Ovary (tissue), 10 donors: ENCODE measurements at places on chromosomes 6 and 20. TPM values are rescaled to one million over a fixed set of nuclear protein-coding genes. Genes with fewer than 3 reads are reported as not detected.
A peak's percentile ranks its signal among the peaks of the same experiment; 100 is the strongest.

GRCh38 chr6:134379599-134379998 lies 61.7 kb upstream of the SGK1 start:
- no peaks in the 10 kb centered on the region for H3K36me3 ChIP-seq
- no peak for DNase-seq
- H3K27me3 ChIP-seq: no peaks in the 10 kb centered on the region
- no peak overlapping the region for H3K27ac ChIP-seq

GRCh38 chr6:89954721-89955148 lies 60.5 kb downstream of the GJA10 start:
- H3K27me3 ChIP-seq: no peaks in the 10 kb centered on the region
- H3K27ac ChIP-seq: no peak overlapping the region
- no peak for DNase-seq
- H3K36me3 ChIP-seq: no peaks in the 10 kb centered on the region

DNA sequence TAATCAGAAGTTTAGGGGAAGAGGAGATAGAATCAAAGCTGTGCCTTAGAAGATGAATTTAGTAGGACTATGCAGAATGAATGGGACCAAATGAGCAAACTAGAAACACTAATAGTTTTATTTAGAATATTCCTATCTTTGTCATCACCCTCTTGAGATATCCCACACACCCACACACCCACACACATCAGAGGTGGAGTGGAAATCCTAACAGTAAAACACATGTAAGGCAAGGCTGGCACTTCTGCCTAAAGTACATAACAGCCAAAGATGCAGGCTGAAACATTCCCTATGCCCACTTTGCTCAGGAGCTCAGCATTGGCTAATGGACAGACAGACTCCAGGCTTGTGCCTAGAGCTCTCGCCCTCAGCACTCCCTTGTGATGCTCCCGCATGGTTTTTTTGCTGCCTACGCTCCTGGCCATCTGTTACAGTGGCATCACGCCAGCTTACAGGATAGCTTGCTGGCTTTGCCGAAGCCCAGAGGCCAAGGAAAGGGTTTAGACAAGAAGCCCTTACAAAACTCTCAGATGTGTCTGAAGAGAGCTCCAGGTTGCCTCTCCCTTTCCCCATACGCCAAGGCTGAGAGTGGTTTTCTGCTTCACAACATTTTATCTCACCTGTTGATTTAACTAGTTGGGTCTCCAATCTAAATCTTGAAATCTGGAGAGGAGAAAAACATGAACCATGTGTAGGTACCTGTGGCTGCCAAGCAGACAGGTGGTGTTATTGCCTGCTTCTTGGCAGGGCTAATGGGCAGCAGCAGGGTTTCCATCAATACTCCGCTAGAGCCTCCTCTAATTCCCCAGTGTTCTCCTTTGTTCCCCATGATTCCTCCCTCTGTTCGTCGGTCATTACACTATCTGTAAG lies 282.6 kb upstream of the ID4 start:
- H3K4me1 ChIP-seq: no peaks in the 10 kb centered on the region
- H3K4me3 ChIP-seq: no peak overlapping the region
- no peaks in the 10 kb centered on the region for H3K27me3 ChIP-seq
- H3K27ac ChIP-seq: no peak overlapping the region
- no peak for DNase-seq

DNA sequence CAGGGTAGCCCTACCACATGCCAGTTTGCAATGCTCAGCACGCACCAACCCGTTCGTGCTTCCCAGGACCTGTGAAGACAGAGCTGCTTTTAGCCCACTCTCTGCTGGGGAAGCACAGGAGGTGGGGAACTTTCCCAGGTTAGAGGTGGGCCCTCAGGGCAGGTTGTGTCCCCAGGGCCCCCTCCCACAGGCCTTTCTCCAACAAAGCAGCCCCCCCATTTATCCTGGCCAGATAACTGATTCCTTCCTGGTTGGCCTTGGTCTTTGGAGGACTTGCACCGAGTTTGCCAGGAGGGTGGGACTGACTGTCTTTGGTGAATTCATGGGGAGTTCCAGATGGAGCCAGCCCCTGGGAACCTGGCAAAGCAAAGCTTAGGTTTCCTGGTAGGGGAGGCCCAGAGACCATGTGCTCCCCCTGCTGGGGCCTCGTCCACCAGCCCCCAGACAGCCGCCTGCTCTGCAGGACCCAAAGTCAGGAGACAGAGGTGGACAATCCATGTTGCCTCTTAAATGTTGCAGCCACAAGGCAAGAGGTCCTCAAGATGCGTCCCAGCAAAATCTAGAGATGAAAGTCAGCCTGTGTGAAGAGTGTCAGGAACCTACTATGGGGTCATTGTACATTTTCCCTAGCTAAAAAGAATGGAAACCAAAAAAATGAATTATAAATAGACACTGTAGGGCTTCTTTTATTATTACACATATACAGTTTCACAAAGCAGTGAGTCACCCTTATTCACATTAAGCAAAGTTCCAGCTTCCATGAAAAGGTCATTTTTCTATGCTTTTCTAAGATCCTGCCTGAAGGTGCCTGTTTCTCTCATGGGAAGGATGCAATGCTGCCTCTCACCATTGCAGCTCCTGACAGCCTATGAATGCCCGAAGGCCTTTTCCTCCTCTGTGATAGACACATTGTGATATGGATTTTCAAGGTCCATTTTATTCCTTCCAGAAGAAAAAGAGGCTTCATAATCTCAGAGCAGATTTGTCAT lies 497.8 kb downstream of the PREX1 start:
- no peaks in the 10 kb centered on the region for H3K27me3 ChIP-seq
- H3K36me3 ChIP-seq: no peaks in the 10 kb centered on the region
- no peak overlapping the region for H3K27ac ChIP-seq
- no peak overlapping the region for H3K4me3 ChIP-seq
- DNase-seq: peak; percentile 34
- H3K4me1 ChIP-seq: peaks cover 12% of the 10 kb centered on the region

DNA sequence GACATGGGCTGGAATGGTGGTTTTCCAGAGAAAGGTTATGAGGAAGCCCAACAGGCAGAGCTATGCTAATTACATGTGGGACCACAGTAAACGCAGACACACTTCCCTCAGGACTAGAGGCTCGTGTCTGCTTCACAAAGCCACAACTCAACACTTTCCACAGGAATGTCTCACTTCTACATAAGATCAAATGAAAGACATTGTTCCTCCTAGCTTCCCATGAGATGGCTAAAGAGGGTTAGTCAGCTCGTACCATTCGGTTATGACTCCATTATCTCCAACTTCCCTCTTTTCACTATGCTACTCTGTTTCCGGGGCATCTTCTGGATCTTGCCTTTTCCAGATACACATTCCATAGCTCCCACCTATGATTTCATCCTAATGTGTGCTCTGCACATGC lies 29.1 kb upstream of the ZC3H12D start:
- H3K4me3 ChIP-seq: no peak overlapping the region
- no peaks in the 10 kb centered on the region for H3K27me3 ChIP-seq
- DNase-seq: no peak
- no peaks in the 10 kb centered on the region for H3K36me3 ChIP-seq
- no peaks in the 10 kb centered on the region for H3K4me1 ChIP-seq
- no peak overlapping the region for H3K27ac ChIP-seq

GRCh38 chr6:168206661-168207274 lies 112.8 kb downstream of the DACT2 start:
- no peaks in the 10 kb centered on the region for H3K36me3 ChIP-seq
- H3K4me1 ChIP-seq: no peaks in the 10 kb centered on the region
- H3K27ac ChIP-seq: no peak overlapping the region
- no peak for DNase-seq

DNA sequence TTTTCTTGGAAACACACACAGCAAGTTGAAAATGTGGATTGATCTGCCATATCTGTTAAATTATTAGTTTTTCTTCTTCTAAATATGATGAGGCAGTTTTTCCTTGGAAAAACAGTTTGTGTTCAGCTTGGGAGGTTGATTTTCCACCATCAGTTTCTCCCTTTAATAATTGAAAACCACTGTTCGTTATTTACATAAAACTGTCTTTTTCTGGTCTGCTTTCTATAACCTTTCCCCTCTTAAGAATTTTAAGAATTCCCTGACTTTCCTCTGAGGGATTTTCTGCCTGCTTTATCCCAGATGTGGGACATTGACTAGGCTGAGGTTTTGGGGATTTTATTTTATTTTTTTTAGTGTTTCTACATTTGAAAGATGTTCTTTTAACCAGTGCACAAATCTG lies 27.2 kb downstream of the DSE start:
- peaks cover 13% of the 10 kb centered on the region for H3K4me1 ChIP-seq
- H3K27me3 ChIP-seq: no peaks in the 10 kb centered on the region
- no peak overlapping the region for H3K4me3 ChIP-seq
- no peak overlapping the region for H3K27ac ChIP-seq

DNA sequence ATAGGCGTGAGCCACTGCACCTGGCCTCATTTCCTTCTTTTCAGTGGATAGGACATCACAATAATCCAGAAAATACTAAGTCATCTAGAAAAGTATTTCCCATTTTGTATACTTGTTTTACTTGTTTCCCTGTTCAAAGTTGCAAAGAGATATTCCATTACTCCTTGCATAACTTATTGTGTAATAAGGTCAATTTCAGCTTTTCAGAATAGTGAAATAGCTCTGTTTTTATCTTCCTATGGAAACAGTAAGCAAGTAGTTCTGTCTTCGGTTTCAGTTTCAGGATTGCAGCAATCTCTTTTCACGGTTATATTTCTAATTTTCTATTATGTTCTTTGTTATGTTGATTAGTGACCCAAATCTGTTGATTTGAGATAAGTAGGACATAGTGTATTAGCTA lies 6.0 kb downstream of the STX11 start:
- no peaks in the 10 kb centered on the region for H3K27me3 ChIP-seq
- H3K27ac ChIP-seq: no peak overlapping the region
- no peak overlapping the region for H3K4me3 ChIP-seq
- DNase-seq: no peak
- peaks cover 9% of the 10 kb centered on the region for H3K4me1 ChIP-seq
- no peaks in the 10 kb centered on the region for H3K36me3 ChIP-seq

GRCh38 chr6:111992851-111993250 lies 61.1 kb upstream of the CCN6 start:
- no peak overlapping the region for H3K27ac ChIP-seq
- H3K27me3 ChIP-seq: no peaks in the 10 kb centered on the region
- H3K4me3 ChIP-seq: no peak overlapping the region
- no peak for DNase-seq

GRCh38 chr6:106046854-106047200 lies 39.3 kb upstream of the PRDM1 start:
- no peaks in the 10 kb centered on the region for H3K36me3 ChIP-seq
- no peaks in the 10 kb centered on the region for H3K4me1 ChIP-seq
- no peak overlapping the region for H3K27ac ChIP-seq
- no peaks in the 10 kb centered on the region for H3K27me3 ChIP-seq
- no peak overlapping the region for H3K4me3 ChIP-seq
- no peak for DNase-seq

GRCh38 chr6:27650620-27651370 lies 177.9 kb upstream of the ZNF184 start:
- no peaks in the 10 kb centered on the region for H3K27me3 ChIP-seq
- no peak for DNase-seq
- H3K27ac ChIP-seq: no peak overlapping the region
- no peaks in the 10 kb centered on the region for H3K4me1 ChIP-seq

DNA sequence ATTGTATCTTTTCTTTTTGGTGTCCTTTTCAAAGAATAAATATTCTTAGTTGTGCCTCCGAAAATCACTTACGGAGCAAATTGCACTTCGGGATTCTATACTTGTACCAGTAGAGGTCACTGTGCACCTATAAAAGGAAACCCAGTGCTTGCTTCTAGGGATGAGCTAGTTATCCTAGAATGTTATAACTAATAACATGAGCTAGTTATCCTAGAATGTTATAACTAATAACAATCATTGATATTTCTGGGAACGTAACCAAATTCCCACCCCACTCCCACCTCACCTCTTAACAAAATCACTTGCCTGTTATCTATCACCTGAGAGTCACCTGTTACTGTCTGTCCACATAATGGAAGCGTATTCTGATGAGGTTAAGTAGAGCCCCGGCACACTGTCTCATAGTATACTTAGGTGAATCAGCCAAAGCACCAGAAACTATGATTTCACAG lies 126.9 kb upstream of the TIAM2 start:
- H3K4me3 ChIP-seq: no peak overlapping the region
- no peaks in the 10 kb centered on the region for H3K36me3 ChIP-seq
- peaks cover 2% of the 10 kb centered on the region for H3K4me1 ChIP-seq
- H3K27me3 ChIP-seq: no peaks in the 10 kb centered on the region

- peaks cover 7% of the 10 kb centered on the region for H3K4me1 ChIP-seq
- H3K27me3 ChIP-seq: no peaks in the 10 kb centered on the region
- H3K36me3 ChIP-seq: no peaks in the 10 kb centered on the region
- peak overlapping the region; percentile 29 for H3K4me3 ChIP-seq
- no peak overlapping the region for H3K27ac ChIP-seq
- DNase-seq: no peak
These were observed 123.5 kb upstream of the IFNGR1 start for GRCh38 chr6:137342607-137343190.

- H3K27me3 ChIP-seq: no peaks in the 10 kb centered on the region
- H3K36me3 ChIP-seq: no peaks in the 10 kb centered on the region
- H3K4me3 ChIP-seq: no peak overlapping the region
- H3K4me1 ChIP-seq: no peaks in the 10 kb centered on the region
These were observed 29.3 kb upstream of the KIF13A start for GRCh38 chr6:18016698-18017097.

DNA sequence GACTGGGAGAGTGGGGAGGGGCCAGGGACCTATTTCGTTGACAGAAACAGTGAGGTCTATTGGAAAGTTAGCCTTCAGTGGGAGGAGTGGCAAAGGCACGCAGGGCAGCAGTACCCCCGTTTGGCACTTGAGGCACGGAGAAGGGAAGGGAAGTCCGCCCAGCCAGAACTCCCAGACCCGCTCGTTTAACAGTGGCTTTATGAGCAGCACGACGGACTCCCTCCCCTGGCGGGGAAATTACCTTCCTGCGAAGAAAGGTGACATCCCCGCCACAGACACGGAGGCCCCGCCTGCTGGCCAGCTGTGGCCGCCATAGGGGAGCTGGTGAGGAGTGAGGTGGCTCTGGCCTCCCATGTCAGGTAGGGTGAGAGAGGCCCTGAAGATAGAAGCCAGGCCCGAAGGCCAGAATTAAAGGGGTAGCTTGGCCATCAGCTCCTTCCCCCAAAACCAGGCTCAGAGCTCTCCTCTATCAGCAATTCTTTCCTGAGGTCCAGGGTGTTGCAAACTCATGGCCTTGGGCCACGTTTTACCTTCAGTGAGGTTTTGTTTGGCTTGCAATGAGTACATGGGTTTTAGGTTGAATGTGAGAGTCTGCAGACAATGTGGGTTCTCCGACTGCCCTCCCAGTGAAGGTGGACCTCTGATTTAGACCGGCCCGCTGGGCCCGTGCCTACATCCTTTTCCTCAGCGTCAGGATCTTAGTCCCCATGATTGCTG lies 123.7 kb downstream of the MRPL14 start:
- H3K4me1 ChIP-seq: peaks cover 2% of the 10 kb centered on the region
- H3K36me3 ChIP-seq: no peaks in the 10 kb centered on the region
- no peaks in the 10 kb centered on the region for H3K27me3 ChIP-seq
- no peak overlapping the region for H3K4me3 ChIP-seq
- DNase-seq: no peak

IYD gene
- total RNA-seq: not detected

SYNGAP1 gene
- total RNA-seq: 17.5 TPM

SPEF1 gene
- 27.9 TPM for total RNA-seq

ZNF311 gene
- 3.3 TPM for total RNA-seq
